ENCODE measurements at places on chromosomes 6 and 20. TPM values are rescaled to one million over a fixed set of nuclear protein-coding genes. Genes with fewer than 3 reads are reported as not detected.

DNA sequence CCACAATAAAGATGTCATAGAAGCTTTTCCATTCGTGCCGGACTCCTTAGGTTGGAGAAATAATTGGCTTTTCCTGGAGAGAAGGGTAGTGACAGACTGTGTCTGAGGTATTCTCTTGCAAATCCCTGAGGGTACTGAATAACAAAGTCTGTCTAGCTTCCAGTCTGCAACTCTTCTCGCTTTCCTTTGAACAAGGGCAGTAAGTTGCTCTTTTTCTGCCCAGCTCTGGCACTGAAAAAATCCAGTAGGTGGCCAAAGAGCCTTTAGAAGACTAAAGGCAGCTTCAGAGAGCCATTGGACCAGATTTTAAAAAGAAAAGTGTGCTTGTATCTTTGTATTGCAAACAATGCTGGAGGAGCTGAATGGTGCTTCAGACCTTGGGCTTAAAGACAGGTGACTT, 20.7 kb upstream of the RREB1 start:
- no peak for DNase-seq

DNA sequence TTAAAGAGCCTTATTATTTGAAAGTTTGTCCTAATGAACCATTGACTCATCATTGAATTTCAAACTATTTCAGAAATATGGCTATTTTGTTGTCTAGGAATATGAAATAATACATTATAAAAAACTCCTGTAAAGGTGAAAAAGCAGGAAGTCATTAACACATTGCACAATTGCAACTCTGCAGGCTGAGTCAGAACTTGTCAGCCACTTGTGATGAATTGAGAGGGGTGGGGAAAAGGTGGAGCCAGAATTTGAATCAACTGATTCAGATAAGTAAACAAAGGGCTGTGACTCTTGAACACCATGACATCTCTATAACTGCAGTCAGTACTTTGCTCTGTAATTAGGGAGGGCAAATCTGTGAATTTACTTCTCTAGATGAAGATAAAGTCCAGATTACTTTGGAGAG, 6.0 kb downstream of the C6orf141 start:
- no peak for DNase-seq

DNA sequence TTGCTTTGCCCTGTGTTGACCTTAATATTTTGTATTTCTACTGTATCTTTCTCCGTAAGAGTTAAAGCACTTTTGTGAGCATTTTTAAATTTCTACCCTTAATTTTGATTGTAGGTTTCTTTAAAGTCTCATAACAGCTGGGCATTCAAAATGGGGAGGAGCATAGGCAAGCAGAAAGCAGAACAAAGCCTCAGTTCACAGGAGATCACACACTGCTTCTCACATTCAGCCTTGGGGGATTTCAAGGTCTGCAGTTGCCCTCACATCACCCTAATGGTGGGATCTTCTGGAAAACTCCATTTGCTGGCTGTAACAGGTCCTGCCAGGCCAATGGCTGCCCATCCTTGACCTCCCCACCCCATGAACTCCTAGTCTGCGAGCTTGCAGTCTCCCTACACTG, 292.9 kb downstream of the PHACTR1 start:
- no peak for DNase-seq

DNA sequence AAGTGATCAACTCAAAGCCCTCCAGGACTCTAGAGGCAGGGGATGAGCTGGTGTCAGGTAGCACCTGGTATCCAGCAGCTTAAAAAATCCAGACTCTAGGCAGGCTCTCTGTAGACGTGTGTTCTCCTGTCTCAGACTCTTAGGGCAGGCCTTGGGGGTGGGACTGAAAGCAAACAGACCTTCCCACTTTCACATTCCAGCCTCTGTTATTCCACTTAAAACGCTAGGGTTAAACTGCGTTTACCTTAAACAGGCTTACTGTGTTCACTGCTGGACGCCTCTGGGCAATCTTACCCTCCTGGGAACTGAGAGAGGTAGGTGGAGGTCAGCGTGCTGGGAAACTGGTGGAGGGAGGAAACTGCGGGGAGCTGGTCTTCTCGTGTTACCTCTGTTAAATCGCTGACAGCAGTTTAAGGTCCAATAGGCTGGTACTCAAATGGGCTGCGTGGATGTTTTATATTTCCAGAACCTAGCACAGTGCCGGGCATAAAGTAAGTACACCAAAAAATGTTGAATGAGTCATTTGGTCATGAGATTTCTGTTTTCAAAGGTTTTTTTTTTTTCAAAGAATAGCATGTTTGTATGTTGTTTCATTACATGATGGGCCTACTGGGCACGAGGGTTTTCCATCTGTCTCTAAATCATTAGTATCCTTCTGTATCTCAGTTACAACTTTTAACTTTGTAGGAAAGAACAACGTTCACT, at the start of gene GCNT2:
Gene GCNT2 (plus strand): TSS at position 248 of the 705 bp plus-strand sequence. CDS start 7,561 bp downstream, outside the sequence.
- peak; percentile 89 for DNase-seq

The SLC26A8 gene
- 0.39 TPM for polyA plus RNA-seq

- no peak for DNase-seq
These were observed 17.2 kb upstream of the HCK start for GRCh38 chr20:32034581-32035425.
